Right lung (tissue), 10 donors: ENCODE measurements at places on chromosomes 6 and 20. TPM values are rescaled to one million over a fixed set of nuclear protein-coding genes. Genes with fewer than 3 reads are reported as not detected.

DNA sequence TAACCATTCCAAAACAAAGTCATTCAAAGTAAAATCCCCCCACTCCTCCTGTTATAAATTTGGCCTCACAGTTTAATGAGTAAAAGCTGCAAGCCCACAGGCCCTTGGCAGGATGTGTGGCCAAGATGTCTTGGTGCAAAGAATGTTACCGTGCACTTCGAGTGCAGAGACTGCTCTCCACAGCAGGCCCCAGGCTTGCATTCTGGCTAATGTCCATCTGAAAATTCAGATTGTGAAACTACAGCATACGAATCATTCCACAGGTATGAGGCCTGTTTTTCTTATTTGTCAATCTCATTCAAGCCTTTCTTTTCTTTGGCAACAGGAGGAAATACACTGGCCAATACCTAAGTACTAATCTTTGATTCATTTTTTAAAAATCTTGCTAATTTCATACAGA is 7.1 kb downstream of the RPS6KA2 start:
- DNase-seq: no peak

GRCh38 chr6:52541135-52541534 is 35.7 kb downstream of the TRAM2 start:
- no peak for DNase-seq

DNA sequence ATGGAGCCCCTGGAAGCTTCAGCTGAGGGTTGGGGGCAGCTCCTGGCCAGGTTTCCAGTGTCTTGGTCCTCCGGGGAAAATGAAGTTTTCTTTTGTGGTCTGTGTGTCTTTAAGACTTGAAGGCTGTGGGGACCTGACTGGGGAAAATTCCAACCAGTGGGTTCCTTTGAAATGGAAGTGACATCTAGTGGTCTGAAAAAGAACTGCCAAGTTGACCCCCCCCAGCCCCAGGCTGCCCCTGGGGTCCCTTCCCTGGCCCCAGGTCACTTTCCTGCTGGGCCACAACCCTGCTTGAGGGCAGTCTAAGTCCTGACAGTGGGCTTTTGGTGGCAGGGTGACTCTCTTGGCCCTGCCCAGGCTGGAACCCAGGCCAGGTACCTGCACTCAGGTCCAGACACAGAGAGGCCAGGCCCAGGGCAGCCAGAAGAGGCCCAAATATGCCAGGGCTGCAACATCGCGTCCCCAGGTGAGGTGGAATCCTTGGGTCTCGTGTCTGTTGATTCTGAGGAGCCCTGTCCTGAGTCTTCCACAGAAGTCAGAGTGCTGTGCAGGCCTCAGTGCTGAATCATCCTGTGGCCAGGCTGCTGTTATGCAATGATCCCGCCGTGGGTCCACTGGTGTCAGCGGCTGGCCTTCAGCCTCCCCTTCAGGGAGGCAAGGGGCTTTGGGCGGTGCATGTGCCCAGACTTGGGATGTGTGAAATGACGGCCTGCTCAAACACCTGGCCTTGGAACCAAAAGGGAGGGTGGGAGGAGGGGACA is 68.4 kb downstream of the VEGFA start:
- DNase-seq: no peak

GRCh38 chr6:16669227-16669626 is 92.0 kb downstream of the ATXN1 start:
- no peak for DNase-seq

FILIP1 gene
- polyA plus RNA-seq: 40.3 TPM

ENPP3 gene
- polyA plus RNA-seq: 0.81 TPM
